B cell (primary cell): ENCODE measurements at places on chromosomes 1 and 21. TPM values are rescaled to one million over a fixed set of nuclear protein-coding genes. Genes with fewer than 3 reads are reported as not detected.

Gene RHOU
- polyA plus RNA-seq: 0.09 and 0.12 TPM in 2 replicates

Gene ST6GALNAC3
- polyA plus RNA-seq: 3.0 and 4.8 TPM in 2 replicates

Gene SERPINC1
- 0.12 TPM in 1 of 2 replicates, not detected in the other for polyA plus RNA-seq

Gene PLEKHM2
- 96.3 and 99.7 TPM in 2 replicates for polyA plus RNA-seq

Gene FCER1A
- 0.66 and 0.69 TPM in 2 replicates for polyA plus RNA-seq

Gene TSPEAR
- not detected in 2 replicates for polyA plus RNA-seq

Gene OR2M5
- polyA plus RNA-seq: not detected in 2 replicates

Gene C8B
- not detected in 2 replicates for polyA plus RNA-seq

Gene HSF2BP
- polyA plus RNA-seq: 0.45 and 0.49 TPM in 2 replicates

Gene ASPM
- 0.13 and 0.14 TPM in 2 replicates for polyA plus RNA-seq

Gene CD101
- 0.19 and 0.46 TPM in 2 replicates for polyA plus RNA-seq

Gene SOX13
- polyA plus RNA-seq: 0.19 and 1.3 TPM in 2 replicates

Gene HUNK
- 0.01 TPM in 2 replicates for polyA plus RNA-seq

Gene ANGPTL3
- not detected in 2 replicates for polyA plus RNA-seq

Gene CD84
- 19.8 and 20.4 TPM in 2 replicates for polyA plus RNA-seq

Gene PRRX1
- not detected in 2 replicates for polyA plus RNA-seq

Gene C1orf226
- 0.01 TPM in 1 of 2 replicates, not detected in the other for polyA plus RNA-seq

Gene EDARADD
- polyA plus RNA-seq: 0.15 TPM in 1 of 2 replicates, not detected in the other

Gene LEFTY1
- polyA plus RNA-seq: 0.07 TPM in 1 of 2 replicates, not detected in the other

Gene IGSF3
- not detected in 2 replicates for polyA plus RNA-seq

Gene AMY1C
- not detected in 2 replicates for polyA plus RNA-seq

Gene HTR1D
- not detected in 2 replicates for polyA plus RNA-seq

Gene ZRANB2
- polyA plus RNA-seq: 46.9 and 88.6 TPM in 2 replicates

Gene SELP
- polyA plus RNA-seq: 1.9 and 2.7 TPM in 2 replicates

Gene C1QA
- 0.16 and 0.27 TPM in 2 replicates for polyA plus RNA-seq

Gene ESPN
- 0.07 and 0.19 TPM in 2 replicates for polyA plus RNA-seq

Gene CR1L
- 0.07 and 0.10 TPM in 2 replicates for polyA plus RNA-seq

Gene PPIAL4G
- 0.03 TPM in 1 of 2 replicates, not detected in the other for polyA plus RNA-seq

Gene KLHDC7A
- not detected in 2 replicates for polyA plus RNA-seq

Gene LRRC7
- polyA plus RNA-seq: not detected in 2 replicates

Gene MYBPH
- polyA plus RNA-seq: not detected in 2 replicates

Gene STIL
- 0.79 and 1.2 TPM in 2 replicates for polyA plus RNA-seq

Gene NKAIN1
- polyA plus RNA-seq: 0.04 TPM in 1 of 2 replicates, not detected in the other

Gene TBCE
- 15.2 and 25.3 TPM in 2 replicates for polyA plus RNA-seq

Gene S100A10
- 29.9 and 38.0 TPM in 2 replicates for polyA plus RNA-seq

Gene FLAD1
- 68.9 and 83.0 TPM in 2 replicates for polyA plus RNA-seq

Gene BEND5
- 19.7 and 28.6 TPM in 2 replicates for polyA plus RNA-seq

Gene SASS6
- polyA plus RNA-seq: 1.1 and 1.5 TPM in 2 replicates

Gene CD164L2
- polyA plus RNA-seq: not detected in 2 replicates

Gene AKR7A3
- 0.97 and 1.1 TPM in 2 replicates for polyA plus RNA-seq

Gene NOS1AP
- polyA plus RNA-seq: not detected in 2 replicates

Gene TSTD1
- polyA plus RNA-seq: 242 and 295 TPM in 2 replicates

Gene TNFAIP8L2
- polyA plus RNA-seq: 5.5 and 9.1 TPM in 2 replicates

Gene CELA3A
- not detected in 2 replicates for polyA plus RNA-seq

Gene MAB21L3
- polyA plus RNA-seq: not detected in 2 replicates

Gene HIVEP3
- polyA plus RNA-seq: 1.5 and 2.0 TPM in 2 replicates

Gene B3GALT5
- not detected in 2 replicates for polyA plus RNA-seq

Gene SPRR4
- not detected in 2 replicates for polyA plus RNA-seq

Gene KLHDC9
- 2.7 and 3.5 TPM in 2 replicates for polyA plus RNA-seq

Gene SAMSN1
- polyA plus RNA-seq: 8.7 and 11.6 TPM in 2 replicates

Gene IGSF21
- not detected in 2 replicates for polyA plus RNA-seq

Gene ODF2L
- polyA plus RNA-seq: 13.0 and 15.9 TPM in 2 replicates

Gene NHLH1
- polyA plus RNA-seq: 0.27 and 0.39 TPM in 2 replicates

Gene NR1I3
- polyA plus RNA-seq: not detected in 2 replicates

Gene GBP6
- not detected in 2 replicates for polyA plus RNA-seq

Gene PDPN
- not detected in 2 replicates for polyA plus RNA-seq
